ENCODE measurements at places on chromosomes 1 and 21.

- peak; percentile 77 for DNase-seq
Observed at GRCh38 chr1:63615768-63616420, 22.7 kb downstream of the PGM1 start.

DNA sequence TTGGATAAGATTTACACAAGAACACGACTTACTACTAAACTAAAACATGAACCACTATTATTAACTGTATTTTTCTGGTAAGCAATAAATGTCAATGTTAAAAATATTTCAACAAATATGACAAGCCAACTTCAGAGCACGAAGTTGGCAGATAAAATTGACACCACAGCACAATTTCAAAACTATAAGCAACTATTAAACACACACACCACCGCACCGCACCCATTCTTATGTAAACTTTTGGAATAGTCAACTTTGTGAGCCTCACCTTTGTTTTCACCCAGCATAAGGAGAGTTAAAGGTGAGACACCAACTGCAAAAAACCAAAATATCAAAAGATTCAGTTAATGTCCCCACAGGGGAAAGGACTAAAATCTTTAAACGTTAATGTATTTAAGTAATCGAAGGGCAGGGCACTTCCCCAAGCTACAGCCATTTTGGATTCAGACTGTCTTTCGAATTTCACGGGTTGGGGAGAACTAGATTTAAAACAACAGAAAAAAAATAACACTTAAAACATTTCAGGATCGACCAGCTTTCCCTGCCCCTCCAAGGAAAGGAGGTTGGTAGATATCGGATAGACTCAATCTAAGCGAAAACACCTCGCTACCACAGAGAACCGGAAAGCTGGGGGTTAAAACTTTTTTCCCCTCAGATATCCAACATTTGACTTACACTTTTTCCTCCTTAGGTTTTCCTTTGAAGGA lies 872 bp downstream of the GPBP1L1 start:
- DNase-seq: peak; percentile 48

GRCh38 chr1:242824435-242824834 lies 299.9 kb upstream of the PLD5 start:
- DNase-seq: no peak

- DNase-seq: no peak
Observed at GRCh38 chr1:214717351-214717750, 114.4 kb downstream of the CENPF start.

- no peak for DNase-seq
Observed at GRCh38 chr21:7957713-7958064, 2563.7 kb upstream of the TPTE start.

DNA sequence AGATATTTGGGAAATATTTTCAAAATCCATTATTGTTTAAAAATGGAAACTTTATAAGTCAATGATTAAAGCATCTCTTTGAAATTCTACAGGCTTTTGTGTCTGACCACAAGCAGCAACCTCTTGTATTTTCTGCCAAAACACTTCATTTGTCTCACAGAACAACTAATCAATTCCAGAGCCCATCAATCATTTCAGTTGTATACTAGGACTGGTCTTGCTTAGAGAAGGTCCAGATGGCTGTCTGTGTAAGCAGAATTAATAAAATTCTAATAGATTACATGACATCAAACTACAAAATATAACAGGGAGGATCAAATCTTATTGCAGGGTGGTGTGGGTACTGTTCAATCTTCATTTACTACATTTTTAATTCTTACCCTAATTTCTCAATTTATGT lies 76.4 kb downstream of the ACBD6 start:
- no peak for DNase-seq

DNA sequence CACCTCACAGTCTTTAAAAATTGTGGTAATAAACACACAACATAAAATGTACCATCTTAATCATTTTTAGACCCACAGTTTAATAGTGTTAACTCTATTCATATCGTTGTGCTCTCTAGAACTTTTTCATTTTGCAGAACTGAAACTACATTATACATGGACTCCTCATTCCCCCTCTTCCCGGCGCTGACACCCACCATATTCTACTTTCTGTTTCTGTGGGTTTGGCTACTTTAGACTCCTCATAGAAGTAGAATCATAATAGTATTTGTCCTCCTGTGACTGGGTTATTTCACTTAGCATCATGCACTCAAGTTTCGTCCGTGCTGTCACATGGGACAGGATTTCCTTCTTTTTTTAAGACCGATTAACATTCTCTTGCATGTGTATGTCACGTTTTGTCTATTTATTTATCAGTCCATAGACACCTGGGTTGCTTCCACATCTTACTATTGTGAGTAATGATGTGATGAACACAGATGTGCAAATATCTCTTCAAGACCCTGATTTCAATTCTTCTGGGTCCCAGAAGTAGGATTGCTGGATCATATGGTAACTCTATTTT lies 62.9 kb upstream of the TMPRSS2 start:
- peak; percentile 37 for DNase-seq

GRCh38 chr1:94002046-94002787 lies 93.0 kb upstream of the GCLM start:
- DNase-seq: no peak

DNA sequence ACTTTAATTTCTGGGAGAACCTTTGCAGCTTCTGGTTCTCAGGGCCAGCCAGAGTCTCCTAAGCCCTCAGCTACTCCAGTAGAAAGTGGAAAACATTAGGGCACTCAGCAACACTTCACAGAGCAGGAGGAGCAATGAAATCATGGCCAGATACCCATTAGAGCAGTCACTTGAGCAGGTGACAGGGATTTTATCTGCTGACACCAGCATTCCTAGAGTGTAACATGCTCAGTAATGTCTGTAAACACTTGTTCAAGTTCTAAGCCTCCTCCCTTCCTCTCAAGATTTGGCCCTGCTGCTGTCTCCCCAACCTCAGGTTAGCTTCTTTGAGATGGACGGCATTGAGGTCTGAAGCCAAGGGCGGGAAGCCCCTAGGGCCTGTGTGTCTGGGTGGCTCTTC lies 218.0 kb downstream of the GRIK3 start:
- no peak for DNase-seq

GRCh38 chr1:206814716-206815341 lies 42.5 kb upstream of the IL10 start:
- DNase-seq: peak; percentile 42

- no peak for DNase-seq
Observed at GRCh38 chr1:219518168-219518906, 94.6 kb downstream of the ZC3H11B start.

GRCh38 chr1:202075389-202075788 lies 47.3 kb upstream of the GPR37L1 start:
- DNase-seq: no peak

- DNase-seq: peak; percentile 94
Observed at GRCh38 chr1:223825767-223826748, 19.7 kb downstream of the TP53BP2 start.

DNA sequence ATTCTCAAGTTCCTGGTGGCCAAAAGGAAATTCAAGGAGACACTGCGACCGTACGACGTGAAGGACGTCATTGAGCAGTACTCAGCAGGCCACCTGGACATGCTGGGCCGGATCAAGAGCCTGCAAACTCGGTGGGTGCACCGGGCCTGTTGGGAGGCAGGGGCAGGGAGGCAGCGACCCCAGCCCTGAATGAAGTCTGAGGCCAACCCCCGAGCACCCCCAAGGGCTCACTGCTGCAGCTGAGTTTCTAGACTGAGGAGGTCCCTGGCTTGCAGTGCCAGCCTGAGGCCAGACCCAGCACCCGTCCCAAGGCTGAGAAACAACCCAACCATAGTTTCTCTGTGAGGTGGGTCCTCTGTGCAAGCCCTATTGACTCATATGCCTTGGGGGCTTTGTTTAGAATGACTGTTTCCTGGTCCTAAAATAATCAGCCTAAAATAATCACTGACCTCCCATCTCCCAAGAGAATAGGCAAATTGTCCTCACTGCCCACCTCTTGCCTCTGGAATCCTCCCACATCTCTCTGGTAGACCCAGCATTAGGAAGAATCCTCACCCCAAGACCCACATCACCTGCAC lies 27.1 kb downstream of the CITED4 start:
- DNase-seq: no peak

GRCh38 chr1:59076612-59077011 lies 220.3 kb upstream of the FGGY start:
- DNase-seq: no peak

DNA sequence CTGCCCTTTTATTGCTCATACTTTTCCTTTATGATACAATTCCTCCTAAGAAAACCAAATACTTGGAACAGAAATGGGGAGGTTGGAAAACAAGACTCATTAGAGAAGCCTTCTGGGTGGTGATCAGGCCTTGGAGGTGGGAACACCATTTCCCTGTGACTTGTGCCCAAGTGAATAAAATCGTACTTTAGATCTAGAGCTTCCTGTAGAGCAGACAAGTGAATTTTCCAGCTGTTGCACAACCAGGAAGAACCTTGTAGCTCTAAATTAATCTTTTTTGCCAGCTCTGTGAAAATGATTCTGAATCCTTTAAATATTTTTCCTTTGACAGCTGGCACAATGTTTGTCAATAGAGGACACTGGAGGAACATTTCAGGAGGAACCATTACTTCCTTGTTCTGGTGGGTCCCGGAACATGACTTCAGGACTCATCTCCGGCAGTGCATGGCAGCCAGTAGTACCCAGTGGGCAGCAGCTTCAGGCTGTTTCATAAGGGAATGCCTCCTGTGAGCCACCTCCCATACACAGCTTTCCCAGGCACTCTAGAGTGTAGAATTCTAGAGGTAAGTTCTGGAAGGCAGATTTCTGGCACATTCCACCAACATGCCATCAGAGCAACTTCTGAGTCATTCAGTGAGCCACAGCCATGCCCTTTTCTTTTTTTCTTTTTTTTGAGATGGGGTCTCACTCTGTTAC lies 5.5 kb upstream of the SNAPIN start:
- DNase-seq: peak; percentile 67

DNA sequence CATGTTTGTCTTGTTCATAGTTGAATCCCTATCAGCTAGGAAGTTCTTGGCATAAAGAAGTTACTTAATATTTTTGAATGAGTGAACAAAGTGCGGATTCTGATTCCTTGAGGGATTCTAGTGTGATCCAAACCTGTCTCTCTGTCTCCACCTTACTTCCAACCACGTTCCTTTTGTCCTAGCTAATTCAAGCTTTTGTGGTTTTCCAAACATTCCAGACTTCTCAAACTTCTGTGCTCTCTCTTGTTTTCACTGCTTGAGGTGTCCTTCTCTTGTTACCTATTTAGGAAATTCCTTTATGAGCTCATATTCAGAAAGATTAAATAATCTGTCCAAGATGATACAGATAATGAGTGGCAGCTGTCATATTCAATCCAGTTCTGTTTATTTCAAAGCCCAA lies 353.2 kb downstream of the PTBP2 start:
- no peak for DNase-seq

GRCh38 chr1:31376375-31377134 lies 3.7 kb upstream of the FABP3 start:
- DNase-seq: no peak

DNA sequence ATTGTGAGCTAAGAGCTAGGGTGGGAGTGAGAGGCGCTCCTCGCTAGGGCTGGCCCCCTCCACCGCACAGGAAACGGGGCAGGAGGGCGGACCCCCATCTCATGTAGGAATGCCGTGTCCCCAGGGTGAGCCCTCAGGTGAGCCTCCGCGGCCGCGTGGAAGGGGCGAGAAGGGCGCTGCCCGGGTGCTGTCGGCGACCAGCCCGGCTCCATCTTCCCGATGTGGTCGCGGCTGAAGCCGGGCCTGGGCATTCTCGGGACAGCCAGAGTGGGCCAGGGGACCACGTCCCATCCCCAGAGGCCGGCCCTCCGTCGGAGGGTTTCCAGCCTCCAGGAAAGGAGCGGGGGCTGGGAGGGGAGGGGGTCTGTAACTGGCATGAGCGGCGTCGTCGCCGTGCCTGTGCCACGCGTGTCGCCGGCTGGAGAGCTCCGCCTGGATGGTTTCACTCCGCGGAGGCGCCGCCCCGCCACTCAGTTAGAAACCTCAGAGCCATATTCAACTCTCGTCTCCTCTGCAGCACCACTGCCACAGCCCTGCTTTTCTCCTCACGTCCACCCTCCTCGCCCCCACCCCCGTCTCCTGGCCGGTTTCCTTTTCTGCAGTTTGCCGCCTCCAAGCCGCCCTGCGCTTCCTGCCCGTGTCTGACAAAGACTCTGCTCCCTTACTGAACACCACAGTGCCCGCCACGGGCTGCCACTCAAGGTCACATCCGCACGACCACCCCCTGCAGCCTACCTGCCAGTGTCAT lies at the start of gene TMEM269:
Gene TMEM269 (plus strand): TSS at position 46 of the 748 bp plus-strand sequence. CDS start 4,903 bp downstream, outside the sequence.
- no peak for DNase-seq

Data from inflammatory macrophage treated with lipopolysaccharide for 4 hours (primary cell).